MM.1S (cell line): ENCODE measurements at places on chromosomes 16 and 17.

DNA sequence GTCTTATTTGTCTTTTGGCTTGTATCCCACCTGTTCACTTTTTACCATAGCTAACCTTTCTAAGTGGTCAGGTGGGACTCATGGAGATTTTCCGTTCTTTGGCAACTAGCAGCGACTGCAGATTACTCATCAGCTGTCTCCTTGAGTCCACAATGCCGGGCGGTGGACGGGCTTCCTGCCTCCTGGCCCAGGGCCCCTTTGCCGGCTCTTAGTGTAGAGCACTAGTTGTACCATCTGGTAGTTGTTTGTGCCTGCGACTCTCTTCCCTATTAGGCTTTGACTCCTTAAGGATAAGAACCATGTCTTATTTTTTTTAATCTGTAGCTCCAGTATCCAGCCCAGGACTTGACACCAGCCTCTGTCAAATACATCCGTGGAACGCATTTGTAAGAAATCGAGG lies 399.9 kb downstream of the WWOX start:
- H3K4me3 ChIP-seq: no peak overlapping the region
- no peaks in the 10 kb centered on the region for H3K4me1 ChIP-seq
- no peak for DNase-seq
- H3K36me3 ChIP-seq: no peaks in the 10 kb centered on the region
- H3K27me3 ChIP-seq: no peaks in the 10 kb centered on the region

- H3K36me3 ChIP-seq: peaks cover 9% of the 10 kb centered on the region; the same call in 1 of the 2 replicates
- DNase-seq: no peak
- H3K4me3 ChIP-seq: no peak overlapping the region
- H3K4me1 ChIP-seq: no peaks in the 10 kb centered on the region
- H3K27me3 ChIP-seq: no peaks in the 10 kb centered on the region
These were observed 18.1 kb upstream of the ARL2BP start for GRCh38 chr16:57226701-57227621.

- no peak overlapping the region for H3K4me3 ChIP-seq
- DNase-seq: no peak
- no peaks in the 10 kb centered on the region for H3K4me1 ChIP-seq
- H3K27ac ChIP-seq: no peak overlapping the region
These were observed 78.4 kb downstream of the ZNF778 start for GRCh38 chr16:89295915-89296314.

- H3K27me3 ChIP-seq: no peaks in the 10 kb centered on the region
- H3K4me1 ChIP-seq: no peaks in the 10 kb centered on the region
- no peak overlapping the region for H3K27ac ChIP-seq
- no peaks in the 10 kb centered on the region for H3K36me3 ChIP-seq
- H3K4me3 ChIP-seq: no peak overlapping the region
These were observed 133.1 kb downstream of the ABCA8 start for GRCh38 chr17:68821860-68822696.

GRCh38 chr16:83994087-83994486 lies 26.0 kb downstream of the NECAB2 start:
- H3K4me3 ChIP-seq: no peak overlapping the region
- peaks cover 27% of the 10 kb centered on the region for H3K27me3 ChIP-seq
- DNase-seq: no peak
- H3K36me3 ChIP-seq: no peaks in the 10 kb centered on the region

DNA sequence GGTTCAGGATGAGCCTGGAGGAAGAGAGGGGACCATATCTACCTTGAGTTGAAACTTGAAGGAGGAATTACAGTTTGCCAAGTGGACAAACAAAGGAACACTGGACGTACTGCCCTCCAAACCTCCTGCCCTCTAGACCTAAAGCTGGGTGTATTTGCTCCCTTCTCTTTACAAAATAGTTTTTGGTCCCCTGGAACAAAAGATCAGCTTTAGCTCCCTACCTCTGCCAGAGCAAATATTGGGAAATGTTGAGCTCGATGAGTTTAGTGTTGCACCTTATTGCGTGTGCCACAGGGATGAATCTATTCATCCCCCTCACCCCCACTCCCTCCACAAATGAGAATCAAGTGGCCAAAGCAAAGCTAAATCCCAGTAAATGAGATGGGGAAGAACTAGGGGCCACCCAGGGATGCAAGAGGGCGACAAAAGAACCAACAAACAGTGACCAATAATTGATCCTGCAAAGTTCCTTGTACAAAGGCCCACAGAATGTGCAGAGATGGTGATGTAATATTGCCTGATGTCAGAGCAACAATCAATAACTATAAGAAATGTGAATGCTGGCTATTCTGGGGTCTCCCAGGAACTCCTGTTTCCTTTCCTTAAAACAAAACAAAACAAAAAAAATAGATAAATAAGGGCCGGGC lies 17.2 kb upstream of the TAT start:
- no peaks in the 10 kb centered on the region for H3K36me3 ChIP-seq
- no peak overlapping the region for H3K4me3 ChIP-seq
- no peaks in the 10 kb centered on the region for H3K4me1 ChIP-seq
- DNase-seq: no peak
